AG04450 (cell line): ENCODE measurements at places on chromosomes 5 and 9. TPM values are rescaled to one million over a fixed set of nuclear protein-coding genes. Genes with fewer than 3 reads are reported as not detected.

- DNase-seq, result no peak
Observed at GRCh38 chr9:136354592-136355085, 8.9 kb downstream of the DNLZ start.

DNA sequence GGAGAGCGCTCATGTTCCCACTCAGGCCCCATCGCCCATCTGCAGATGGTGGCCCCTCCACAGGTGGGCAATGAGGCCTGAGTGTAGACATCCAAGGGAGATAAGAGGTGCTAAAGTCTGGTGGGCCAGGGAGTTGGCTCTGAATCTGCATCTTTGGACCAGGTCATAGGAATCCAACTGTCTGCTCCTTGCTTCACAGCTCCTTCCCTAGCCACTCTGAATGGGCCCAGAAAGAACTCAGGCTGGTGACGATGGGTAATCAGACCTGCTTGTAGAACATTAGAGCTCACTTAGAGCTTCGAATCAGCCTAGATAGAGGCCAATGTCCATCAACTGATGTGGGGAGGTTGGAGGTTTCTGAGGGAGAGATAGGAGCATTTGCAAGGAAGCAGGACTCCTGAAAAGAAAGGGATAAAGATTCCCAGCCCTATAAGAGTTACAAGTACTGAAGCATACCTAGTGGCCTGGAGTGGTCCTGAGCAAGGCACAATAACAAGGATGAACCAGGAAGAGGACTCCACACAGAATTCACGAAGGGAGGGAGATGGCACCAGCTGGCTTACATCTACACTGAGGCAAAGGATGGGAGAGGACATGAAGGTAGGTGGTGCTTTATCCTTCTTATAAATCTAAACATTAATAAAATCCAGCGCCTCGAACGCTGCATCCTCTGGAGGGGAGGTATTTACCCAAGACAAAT lies 132.8 kb upstream of the ALDH1B1 start:
- DNase-seq, result no peak

- no peak for DNase-seq
Observed at GRCh38 chr5:88878976-88879375, 4.0 kb downstream of the MEF2C start.

The ANXA1 gene
- polyA plus RNA-seq, result 425 and 596 TPM in 2 replicates

The MGAT4B gene
- polyA plus RNA-seq, result 102 and 149 TPM in 2 replicates

- DNase-seq, result no peak
Observed at GRCh38 chr5:157312492-157312891, 46.6 kb downstream of the CYFIP2 start.

DNA sequence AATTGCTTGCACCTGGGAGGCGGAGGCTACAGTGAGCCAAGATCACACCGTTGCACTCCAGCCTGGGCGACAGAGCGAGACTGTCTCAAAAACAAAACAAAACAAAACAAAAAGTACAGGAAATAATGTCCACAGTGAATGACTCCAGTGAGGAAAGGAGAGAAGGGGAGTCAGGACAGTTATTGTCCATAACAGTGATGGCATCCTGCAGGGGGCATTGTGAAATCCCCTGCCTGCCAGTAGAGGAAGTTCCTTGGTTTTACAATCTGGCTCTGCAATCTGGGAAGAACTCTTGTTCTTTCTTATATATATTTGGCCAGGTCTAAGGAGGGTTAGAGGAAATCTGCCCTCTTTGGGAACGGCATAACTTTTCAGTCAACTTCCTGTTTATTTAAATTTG lies 8.2 kb downstream of the SH3GL2 start:
- no peak for DNase-seq

The PCDHA1 gene
- polyA plus RNA-seq, result 0.06 and 0.09 TPM in 2 replicates

The TTC16 gene
- polyA plus RNA-seq, result not detected in 2 replicates

DNA sequence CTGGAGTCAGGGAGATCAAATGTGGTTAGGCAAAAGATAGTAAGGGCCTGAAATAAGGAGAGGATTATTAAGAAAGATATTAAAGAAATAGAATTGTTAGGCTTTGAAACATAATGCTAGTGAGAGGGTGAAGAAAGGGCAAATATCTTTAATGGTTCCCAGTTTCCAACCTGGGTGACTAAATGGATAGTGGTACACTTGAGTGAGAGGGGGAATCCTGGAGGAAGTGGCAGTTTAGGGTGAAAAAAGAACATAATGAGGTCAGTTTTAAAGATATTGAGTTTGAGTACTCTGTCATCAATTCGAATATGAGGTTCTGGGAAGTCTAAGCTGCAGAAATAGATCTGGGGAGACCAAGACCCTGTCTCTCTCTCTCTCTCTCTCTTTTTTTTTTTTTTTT lies 18.9 kb downstream of the DNAI1 start:
- DNase-seq, result no peak

GRCh38 chr5:138241688-138242571 lies 28.8 kb upstream of the CDC23 start:
- DNase-seq, result no peak

The ZBTB34 gene
- polyA plus RNA-seq, result 8.0 and 9.4 TPM in 2 replicates

- DNase-seq, result no peak
Observed at GRCh38 chr5:73228052-73228451, 55.1 kb downstream of the TMEM174 start.

- no peak for DNase-seq
Observed at GRCh38 chr5:1975406-1975715, 92.6 kb upstream of the IRX4 start.

The SEC61B gene
- polyA plus RNA-seq, result 207 and 221 TPM in 2 replicates

DNA sequence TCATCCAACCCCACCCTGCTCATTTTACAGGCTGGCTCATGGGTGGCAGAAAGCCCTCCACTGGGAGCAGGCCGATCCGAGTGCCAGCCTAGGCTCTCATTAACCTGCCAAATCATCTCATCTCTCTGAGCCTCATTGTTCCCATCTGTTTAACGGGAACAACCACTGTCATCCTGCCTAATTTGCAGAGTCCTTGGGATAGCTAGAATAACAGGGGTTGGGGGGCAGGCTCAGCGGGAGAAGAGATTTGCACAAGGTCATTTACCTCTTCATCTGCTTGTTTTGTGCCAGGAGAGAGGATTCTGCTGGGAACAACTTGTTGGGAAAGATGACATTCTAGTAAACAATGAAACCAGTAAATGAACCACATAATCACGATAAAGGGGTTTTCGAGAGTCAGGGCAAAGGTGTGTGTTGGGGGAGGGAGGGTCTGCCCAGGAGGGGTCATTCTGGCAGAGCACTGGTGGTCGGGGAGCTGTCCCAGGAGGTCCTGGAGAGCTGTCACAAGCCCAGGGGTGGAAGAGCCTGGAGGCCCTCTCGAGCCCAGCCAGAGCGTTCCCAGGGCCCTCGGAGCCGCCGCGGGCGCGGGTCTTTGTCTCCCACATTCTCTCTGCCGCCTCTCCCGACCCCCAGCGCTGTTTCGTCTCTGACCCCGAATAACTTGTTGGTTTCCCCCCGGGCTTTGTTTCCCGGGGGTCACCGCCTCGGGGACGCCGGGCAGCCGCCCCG lies 22.8 kb upstream of the NDST1 start:
- DNase-seq, result no peak

GRCh38 chr5:145980718-145981117 lies 44.3 kb downstream of the SH3RF2 start:
- no peak for DNase-seq

The CATSPER3 gene
- polyA plus RNA-seq, result 0.21 and 0.22 TPM in 2 replicates

DNA sequence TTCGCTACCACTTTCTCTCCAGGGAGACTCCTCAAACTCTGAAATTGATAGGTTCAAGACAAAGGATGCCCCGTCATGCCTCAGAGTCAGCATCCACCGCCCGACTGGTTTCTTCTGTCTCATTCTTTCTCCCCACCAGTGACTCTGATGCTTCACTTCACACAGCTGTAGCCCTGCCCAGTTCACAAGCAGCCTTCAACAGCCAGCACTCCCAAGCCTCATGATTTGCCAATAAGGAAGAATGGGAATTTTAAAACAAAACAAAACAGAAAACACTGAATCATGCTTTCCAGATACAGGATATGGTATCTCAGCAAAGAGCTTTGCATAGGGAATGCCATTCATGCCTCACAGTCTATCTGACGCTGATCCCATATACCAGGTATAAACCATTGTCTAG lies 371.2 kb upstream of the RORB start:
- no peak for DNase-seq

GRCh38 chr5:167096816-167097215 lies 1194.6 kb upstream of the WWC1 start:
- DNase-seq, result no peak

DNA sequence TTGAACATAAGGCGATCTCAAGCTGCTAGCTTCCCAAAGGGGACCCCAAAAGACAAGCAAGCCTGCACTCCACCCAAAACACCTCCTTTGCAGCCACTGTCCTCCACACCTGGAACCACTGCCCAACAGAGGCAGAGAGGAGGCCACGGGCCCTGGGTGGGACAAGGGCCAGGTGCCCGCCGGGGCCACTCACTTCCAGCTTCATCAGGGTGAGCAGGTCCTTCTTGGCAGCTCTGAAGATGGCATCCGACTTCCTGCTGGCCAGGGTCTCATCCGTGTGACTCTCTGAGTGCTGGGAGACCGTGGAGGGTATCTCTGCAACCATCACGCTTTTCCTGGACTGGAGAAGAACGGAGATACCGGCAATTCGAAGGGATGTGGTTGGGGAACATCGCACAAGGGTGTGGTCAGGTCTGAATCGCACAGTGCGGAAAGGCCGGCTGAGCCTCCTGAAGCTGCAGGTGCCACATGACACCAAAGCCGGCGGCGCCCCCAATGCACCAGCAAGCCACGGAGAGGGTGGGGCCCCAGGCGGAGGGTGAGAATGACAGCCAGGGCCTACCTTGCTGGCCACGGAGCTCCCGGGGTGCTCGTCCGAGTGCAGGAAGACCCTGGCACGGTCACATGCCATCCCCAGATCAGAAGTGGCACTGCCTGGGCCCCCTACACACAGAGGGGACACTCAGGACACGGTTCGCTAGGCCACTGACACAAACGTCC lies 44.6 kb downstream of the PNPLA7 start:
- no peak for DNase-seq

DNA sequence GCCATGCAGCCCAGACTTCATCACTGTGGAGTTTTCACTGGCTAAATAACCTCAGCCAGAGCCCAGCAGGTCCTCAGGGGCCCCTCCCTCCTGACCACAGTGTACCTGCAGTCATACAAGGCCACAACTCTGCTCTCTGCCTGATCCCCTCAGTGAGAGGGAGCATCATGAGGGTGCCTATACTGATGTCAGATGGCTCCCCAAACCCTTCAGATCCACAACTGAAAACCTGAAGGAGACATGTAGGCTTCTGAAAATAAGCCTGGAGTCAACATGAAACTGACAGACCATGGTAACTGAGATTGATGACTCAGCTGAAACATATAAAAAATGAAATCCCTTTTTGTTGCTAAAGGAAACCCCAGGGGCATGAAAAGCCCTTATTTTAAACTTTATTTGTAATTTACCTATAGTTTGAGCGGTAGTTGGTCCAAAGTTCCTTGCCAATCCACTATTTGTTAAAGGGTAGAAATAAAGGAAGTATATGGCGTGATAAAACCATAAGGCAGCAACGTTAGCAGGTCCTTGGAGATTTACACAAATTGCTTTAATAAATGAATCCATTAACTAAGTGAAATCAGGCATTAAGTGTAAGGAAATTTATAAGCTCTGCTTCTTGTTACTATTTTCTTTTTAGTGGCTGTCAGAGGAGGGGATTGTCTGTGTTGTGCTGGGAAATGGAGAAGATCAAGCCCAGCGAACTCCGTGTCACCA lies 68.3 kb downstream of the FGF1 start:
- DNase-seq, result no peak

The PCDHGB3 gene
- polyA plus RNA-seq, result 3.6 and 4.3 TPM in 2 replicates

DNA sequence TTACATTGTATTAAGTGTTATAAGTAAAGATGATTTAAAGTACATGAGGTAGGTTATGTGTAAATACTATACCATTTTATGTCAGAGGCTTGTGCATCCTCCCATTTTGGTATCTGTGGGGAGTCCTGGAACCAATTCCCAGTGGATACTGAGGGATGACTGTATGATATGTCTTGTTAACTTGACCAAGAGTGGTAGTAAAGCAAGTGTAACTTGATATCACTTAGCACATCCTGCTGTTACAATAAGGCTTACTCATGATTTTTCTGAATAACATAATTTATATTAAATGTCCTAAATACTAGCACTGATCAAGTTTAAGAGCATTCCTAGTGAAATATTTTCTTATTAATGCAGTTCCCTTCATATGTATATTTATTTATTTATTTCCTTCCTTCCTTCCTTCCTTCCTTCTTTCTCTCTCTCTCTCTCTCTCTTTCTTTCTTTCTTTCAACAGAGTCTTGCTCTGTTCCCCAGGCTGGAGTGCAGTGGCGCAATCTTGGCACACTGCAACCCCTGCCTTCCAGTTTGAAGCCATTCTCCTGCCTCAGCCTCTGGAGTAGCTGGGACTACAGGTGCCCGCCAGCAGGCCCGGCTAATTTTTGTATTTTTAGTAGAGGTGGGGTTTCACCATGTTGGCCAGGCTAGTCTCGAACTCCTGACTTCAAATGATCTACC lies 7.5 kb downstream of the NDFIP1 start:
- DNase-seq, result no peak

- no peak for DNase-seq
Observed at GRCh38 chr5:95799191-95799835, 23.2 kb downstream of the GLRX start.

GRCh38 chr9:132288361-132288760 lies 66.4 kb downstream of the SETX start:
- no peak for DNase-seq

DNA sequence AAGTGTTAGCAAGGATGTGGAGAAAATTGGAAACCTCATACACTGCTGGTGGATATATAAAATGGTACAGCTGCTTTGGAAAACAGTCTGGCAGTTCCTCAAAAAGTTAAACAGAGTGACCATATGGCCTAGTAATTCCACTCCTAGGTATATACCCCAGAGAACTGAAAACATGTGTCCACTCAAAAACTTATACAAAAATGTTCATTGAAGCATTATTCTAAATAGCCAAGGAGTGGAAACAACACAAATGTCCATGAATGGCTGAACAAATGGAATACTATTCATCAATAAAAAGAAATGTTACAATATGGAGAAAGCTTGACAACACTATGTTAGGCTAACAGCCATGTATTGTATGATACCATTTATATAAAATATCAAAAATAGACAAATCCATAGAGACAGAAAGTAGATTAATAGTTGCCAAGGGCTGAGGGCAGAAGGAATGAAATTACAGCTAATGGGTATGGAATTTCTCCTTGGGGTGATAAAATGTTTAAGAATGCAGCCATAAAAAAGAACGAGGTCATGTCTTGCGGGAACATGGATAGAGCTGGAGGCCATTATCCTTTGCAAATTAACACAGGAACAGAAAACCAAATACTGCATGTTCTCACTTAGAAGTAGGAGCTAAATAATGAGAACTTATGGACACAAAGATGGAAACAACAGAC lies 33.6 kb upstream of the FBP1 start:
- no peak for DNase-seq

DNA sequence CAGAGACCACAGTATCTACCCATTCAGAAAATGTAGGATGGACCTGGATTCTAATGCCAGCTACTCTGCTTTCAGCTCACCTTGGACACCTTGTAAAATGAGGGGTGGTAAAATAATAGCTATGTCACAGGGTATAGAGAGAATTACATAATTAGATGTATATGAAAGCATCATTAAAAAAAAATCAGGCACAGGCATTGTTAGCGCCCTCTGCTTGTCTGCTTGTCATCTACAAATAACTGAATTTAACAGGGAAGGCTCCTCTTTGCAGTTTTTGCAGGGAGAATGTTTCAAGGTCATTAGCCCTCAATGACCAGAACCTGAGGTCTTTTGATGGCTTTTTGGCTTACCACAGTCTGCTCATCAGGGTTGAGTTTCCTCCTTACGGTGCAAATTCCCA lies 58.0 kb downstream of the GPR21 start:
- no peak for DNase-seq
